ENCODE measurements at places on chromosomes 3 and 15.

DNA sequence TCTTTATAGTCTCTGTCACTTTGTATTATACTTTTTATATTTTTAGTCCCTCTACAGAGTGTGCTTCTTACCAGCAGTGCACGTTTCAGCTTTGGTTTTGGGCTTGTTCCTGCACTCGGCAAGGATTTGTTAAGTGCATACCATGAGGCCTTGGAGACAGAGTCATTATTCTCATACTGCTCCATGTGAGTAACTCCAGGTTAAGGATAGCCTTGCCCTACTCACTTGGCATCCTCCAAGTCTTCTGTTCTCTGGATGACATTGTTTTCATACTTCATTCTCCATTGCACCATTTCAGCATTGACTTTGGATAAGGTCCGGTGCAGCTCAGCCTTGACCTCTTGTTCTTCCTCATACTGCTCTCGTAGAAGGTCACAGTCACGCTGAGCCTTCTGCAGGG lies 96.4 kb downstream of the MYH15 start:
- no peak for DNase-seq

DNA sequence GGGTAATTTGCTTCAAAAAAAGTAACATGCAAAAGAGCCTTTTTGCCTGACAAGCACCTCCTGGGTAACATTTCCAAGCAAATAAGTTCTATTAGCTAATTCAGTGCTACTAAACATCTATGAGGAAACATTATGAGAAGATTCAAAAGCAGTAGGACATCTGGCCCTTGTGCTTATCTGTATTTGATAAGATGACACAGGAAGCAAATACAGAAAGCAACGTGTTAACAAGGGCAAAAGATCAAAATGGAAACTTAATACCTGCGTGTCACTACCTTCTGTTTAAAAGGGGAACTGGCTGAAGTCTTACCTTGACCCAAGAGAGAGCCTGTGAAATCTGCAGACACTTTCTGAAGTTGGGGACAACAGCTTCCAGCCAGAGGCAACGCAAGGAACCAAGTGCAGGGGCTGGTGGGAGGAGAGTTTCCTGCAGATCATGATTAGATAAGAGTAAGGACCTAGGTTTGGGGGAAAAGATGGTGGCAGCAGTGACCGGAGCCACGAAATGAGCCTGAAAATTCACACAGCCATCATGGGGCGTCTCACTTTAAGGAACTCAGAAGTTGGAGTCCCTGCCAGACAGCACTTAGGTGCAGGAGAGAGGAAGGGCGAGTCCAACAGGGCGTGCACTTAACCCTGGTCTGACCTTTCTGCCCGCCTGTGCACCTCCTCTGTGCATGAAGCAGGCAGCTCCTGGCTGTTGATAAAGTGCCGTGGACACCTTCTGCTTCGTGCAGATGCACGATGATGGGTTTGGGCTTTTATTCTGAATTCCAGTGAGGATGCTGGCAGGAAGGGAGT lies 153.6 kb upstream of the BHLHE40 start:
- peak; percentile 88 for DNase-seq

DNA sequence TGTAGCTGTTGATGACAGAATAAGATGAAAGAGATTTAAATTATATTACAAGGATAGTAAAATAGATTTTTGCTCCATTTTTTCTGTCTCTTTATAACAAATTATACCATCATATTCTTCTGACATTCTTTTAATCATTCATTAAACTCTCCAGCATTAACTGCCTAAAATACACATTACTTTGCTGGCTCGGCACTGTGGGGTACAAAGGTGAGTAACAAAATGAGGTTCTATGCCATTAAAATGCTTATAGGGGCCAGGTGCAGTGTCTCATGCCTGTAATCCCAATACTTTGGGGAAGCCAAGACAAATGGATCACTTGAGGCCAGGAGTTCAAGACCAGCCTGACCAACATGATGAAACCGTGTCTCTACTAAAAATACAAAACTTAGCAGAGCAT lies 81.5 kb downstream of the ULK4 start:
- DNase-seq, result no peak

- DNase-seq, result no peak
Measured at GRCh38 chr3:151804267-151804666, 9.6 kb upstream of the AADAC start.

DNA sequence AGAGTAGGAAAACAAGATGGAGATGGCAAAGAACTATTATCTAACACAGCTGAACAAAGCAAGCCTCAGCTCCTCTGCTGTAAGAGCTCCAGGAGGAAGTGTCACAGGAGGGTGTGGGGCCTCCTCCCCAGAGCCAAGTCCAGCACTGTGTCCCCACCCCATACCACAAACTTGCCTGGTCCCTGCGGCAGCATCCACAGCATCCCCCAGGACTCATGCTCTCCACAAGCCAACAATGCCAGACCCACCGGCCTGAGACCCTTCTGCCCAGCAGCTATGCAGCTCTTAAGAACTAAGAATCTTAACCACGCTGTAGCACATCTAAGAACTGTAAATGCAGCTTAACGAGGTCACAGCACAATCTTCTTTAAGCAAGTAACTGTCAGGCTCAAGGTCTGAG lies 9.1 kb downstream of the RBM15B start:
- no peak for DNase-seq

DNA sequence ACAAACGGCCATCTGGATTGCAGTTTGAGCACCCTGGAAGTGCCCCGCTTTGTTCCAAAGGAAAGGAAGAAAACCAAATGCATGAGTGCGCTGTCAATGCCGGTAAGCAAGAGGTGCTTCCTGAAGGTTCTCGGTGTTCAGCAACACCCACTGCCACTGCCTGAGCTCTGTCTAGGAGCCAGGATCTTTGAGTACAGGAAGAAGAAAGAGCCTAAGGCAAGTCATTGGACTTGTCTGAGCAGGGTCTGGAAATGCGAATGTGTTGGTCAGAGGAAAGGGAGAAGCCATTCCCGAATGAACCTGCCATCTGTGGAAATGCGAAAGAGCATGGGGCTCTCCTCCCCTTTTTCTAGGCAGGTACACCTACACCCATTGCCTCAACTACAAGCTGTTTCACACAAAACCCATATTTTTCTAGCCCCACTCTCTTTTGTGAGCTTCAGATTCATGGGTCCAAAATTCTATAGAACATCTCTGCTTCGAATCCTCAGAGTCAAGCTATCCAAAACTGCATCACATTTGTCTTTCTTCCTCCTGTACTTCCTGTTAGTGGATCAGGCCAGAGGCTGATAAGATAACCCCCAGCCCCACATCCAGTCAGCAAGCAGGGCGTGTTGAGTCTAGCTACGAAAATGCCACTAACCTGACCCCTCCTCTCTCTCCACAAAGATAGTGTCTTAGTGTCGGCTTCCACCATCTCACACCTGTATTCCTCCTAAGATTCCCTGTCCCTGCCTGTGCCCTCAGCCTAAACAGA lies 55.6 kb upstream of the C15orf61 start:
- DNase-seq, result peak; percentile 14

DNA sequence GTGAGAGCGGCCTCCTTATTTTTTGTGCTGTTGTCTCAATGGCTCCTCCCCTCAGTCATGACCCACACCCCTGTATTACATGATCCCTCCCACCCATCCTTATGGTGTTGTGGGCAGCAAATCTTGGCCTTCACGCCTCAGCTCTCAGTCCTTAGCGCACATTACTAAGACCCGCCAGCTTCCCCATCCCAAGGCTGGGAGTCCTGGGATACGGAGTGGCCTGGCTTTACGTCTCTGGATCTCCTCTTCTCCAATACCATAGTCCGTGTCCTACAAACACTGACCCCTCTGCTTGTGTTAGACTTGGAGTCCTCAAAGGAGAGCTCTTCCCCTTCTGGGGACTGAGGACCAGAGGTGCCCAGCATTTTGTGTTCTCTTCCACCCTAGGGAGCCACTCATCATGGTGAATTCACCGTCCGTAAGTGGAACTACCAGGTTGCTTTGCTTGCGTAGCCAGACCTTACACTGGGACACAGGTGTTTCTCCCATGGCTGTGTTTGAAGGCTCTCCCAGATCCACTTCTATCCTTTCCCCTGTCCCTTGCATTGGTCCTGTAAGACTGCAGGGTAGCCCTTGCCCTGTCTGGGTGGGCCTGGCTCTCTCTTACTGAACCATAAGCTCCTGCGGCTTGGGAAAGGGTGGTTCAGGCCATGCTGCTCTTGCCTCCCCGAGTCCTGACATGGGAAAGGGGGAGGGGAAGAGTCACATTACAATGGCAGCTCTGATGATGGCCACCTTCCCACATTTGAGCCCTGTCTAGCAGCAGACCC lies 13.6 kb downstream of the GRM2 start:
- no peak for DNase-seq

GRCh38 chr15:66682865-66683264 lies 19.2 kb upstream of the SMAD6 start:
- no peak for DNase-seq
